MCF 10A (cell line): ENCODE measurements at places on chromosomes 2 and 18.

- peak; percentile 44 for DNase-seq
Observed at GRCh38 chr2:109448946-109449788, 164.6 kb downstream of the SEPTIN10 start.

GRCh38 chr2:153519257-153519875, 40.8 kb upstream of the RPRM start:
- DNase-seq, result peak; percentile 70

DNA sequence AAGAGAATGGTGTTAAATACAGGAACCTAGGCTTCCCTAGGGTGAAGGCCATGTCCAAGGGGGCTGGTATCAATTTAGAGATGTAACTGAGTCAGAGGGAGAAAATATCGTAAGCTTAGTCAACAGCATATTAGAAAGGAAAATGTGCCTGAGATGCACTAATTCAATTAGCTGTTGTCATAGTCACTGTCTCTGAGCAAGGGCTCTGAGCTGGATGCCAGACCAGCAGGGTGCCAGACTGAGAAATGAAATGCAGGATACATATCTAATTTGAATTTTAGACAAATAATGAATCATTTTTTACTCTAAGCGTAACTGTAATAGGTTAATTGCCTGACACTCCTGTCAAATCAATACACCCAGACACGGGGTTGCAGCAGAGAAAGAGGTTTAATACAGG, 11.4 kb upstream of the SLC35F6 start:
- DNase-seq, result no peak

DNA sequence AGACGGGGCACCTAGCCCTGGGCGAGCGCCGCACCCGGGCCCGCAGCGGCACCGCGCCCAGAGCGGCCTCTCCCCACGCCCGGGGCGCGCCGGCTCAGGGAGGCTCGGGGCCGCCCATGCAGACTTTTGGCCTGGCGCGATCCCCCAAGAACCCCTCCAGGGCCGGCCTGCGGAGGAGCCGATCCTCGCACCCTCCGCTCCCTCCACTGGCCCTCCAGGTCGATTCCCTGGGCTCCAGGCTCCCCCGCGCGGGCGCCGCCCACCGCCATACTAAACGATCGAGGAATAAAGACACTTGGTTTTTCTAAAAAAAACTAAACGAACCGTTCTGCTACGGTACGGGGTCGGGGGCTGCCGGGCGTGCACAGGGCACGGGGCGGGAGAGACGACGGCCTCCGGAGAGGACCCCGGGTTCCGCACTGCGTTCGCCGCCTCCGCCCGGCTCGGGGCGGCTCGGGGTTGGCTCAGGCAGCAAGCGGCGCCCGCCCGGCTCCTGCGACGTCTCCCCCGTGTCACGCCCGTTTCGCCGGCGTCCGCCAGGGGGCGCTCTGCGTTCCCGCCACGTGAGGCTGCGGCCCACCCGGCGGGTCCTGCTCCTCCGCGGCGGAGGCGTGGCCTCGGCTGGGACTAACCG, 365 bp upstream of the KHK start:
- DNase-seq, result peak; percentile 92

DNA sequence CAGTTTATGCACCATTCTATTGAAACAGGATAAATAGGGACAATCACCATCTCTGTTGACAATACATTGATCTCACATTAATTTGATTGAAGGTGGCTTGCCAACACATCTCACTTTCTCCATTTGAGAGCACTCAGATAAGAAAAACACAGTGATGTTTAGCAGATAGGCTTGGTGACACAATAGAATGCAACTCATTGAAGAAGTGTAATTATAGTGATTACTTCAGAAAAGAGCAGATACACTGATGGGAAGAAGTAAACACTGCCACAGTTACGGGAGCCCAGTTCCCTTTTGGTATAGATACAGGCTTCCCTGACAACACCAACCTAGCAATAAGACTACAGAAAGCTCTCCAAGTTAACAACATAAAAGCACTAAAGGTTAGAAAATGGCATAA, 89.1 kb downstream of the FIGN start:
- DNase-seq, result no peak

DNA sequence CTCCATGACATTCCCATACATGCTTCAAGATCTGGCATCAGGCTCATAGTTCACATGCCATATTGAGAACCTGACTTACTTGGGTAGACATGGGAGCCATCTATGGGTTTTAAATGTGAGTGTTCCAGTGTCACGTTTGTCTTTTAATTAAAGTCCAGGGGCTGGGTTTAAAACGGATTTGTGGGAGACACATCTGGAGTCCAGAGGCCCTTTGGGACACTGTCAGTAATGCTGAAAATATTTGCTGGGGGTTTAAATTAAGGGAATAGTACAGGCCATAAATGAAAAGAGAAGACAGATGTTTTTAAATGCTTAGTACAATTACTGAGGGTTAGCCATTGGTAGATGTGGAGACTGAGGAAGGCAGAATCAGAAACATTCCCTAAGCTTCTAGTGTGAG, 478.0 kb downstream of the PID1 start:
- no peak for DNase-seq

DNA sequence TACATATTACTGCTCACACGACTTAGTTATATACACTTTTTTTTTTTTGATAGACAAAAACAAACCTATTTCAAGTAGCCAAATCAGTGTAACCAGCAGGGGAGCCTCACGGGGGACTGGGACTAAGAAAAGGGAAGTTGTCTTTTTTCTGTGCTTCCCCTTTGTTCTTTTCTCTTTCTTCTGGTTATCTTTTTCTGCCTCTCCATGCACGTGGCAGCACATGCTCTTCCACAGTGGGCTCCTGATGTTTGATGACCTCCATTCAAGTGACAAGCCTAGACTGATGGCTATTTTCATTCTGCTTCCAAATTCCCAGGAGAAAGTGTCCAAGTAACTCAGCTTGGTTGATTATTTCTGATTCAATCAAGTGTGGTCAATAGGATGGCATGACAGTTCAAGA, 98.2 kb upstream of the STK39 start:
- DNase-seq, result no peak

DNA sequence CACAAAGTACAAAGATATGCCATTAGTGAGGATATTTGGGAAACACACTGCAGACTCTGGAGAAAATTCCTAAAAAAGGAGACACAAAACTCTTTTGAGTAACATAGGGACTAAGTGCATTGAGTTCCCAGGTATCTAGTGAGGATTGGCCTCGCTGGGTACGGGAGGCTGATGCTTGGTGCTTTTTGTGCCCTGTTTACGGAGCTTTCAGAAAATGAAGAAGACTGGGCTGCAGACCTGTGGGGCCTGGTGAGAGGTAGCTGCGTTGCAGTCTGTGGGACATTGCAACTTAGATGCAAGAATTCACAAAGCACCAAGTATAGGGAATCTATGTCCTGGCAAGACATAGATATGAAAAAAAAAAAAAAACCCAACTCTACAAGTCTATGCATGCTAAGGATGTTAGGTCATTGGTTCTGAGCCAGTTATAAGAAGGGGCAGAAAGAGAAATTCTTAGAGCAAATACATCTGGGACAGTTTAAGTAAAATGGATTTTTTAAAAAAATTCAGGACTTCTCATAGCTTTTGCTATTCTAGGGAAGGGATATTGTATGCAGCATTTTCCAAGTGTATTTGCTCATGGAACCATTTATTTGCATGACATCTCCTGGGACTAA, 156.0 kb downstream of the SLC4A3 start:
- peak; percentile 6 for DNase-seq

- DNase-seq, result no peak
Observed at GRCh38 chr18:21115519-21116411, 4.2 kb upstream of the ROCK1 start.

DNA sequence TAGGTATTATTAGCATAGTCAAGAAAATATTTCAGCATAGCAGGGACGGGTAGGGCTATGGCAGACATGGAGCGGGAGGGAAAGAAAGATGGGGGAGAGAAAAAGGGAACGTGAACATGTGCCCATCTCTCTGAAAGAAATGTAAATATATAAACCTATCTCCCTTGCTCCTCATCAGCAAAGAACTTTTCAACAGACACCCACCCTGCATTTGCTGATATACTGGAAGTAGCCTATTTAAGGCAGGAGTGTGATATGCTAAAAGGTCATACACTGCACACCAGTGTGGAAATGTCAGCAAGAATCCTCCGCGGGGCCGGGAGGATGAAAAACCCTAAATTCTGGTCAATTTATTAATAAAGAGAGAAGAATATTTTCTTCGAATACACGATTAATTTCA, 1.7 kb downstream of the MBOAT2 start:
- DNase-seq, result no peak

DNA sequence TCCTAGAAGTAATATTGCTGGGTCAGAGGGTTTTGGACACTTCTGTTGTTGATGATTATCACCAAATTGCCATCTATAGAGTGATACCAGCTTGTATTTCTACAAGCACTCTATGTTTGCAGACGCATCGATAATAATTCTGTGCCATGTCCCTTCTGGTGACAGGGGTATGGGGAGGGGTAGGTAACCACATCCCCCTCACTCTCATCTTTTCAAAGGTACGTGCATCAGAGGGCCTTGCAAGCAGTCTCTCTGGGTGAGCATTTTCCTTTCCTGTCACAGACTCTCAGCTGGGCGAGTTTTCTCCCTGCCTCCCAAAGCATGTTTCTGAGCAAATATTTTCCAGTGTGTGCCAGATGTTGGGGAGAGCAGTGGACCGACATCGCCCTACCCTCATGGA, 98.0 kb downstream of the SMAD7 start:
- no peak for DNase-seq

GRCh38 chr18:57437766-57438671, 2.8 kb downstream of the ONECUT2 start:
- DNase-seq, result no peak

DNA sequence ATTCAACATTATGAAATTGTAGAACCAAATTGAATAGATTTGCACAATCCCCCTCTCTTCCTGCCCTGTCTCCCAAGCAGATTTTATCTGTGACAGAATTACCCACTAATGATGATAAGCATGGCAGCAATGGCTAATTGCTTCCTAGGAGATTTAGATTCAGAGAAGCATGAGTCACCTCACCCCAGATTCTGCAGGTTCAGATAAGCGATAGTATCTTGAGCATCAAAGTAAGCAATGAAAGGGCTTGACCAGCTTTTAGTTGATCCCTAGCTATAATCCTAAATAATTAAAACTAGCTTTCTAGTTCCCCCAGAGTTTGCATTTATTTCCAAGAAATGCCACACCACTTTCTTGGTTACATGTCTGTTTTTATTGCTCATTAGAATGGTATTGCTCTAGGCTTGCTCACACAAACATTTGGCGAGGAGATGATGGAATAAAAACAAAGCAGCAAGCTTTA, 204.3 kb downstream of the GULP1 start:
- DNase-seq, result no peak

DNA sequence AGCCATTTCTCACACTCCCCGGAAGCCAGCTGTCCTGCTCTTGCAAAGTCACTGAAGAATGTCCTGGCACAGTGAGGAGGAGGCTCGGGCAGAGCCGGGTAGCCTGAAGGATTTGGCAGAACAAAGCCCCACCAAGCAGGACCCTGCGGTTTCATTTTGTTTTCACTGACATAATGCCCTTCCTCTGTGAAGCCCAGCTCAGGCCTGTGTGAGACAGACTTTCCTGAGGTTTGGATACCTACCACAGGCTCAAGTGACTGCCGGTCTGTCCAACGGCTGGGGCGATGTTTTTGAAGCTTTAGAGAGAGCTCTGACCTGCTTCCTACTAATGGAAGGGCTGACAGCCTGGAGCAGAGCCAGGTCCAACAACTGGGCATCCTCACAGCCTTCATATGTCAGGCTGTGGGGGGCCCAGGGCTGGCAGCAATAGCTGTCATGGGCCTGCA, 99.8 kb upstream of the FZD7 start:
- DNase-seq, result no peak

DNA sequence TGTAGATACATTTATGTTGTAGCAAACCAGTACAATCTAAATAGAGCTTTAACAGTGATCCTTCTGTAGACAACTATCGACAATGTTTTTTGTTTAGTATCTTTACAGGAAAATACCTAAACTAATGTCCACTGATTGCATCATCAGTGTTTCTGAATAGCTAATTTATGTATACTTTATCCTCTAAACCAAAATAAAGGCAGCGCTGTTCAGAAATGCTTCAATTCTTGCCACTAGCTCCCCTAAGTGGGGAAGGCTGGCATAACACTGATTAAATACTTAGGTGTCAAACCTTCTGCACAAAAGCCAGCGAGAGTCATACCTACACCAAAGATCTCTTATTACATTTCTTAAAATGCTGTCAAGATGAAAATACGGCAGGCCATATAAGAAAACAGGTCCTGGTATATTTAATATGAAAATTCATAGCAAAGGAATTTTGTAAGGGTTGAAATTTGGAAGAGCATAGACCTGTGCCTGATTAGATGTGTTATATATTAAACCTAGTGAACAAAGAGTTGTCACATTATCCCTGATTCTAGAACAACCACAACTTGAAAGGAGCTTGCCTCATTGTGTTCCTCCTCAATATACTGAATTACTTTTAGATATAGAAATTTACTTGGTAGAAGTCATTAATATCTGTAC, 1693.4 kb upstream of the SLC39A10 start:
- DNase-seq, result peak; percentile 71

GRCh38 chr18:58337686-58338085, 291.2 kb downstream of the ALPK2 start:
- DNase-seq, result no peak

- DNase-seq, result peak; percentile 64
Observed at GRCh38 chr2:187055463-187055862, 206.5 kb upstream of the ZSWIM2 start.

DNA sequence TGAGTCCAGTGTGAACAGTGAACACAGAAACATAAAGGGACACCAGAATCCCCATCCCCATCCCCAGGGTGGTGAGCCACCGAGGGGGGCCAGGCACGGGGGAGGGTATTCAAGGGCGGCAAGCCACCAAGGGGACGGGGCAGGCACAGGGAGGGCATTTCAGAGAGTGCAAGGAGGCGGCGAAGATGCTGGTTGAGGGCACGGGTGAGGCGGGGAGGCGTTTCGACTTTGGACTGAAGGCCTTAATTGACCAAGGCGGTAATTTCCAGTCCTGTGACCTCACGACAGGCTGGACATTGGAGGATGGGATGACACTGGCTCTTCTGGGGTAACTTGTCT, 70.4 kb downstream of the ODC1 start:
- DNase-seq, result no peak

- DNase-seq, result no peak
Observed at GRCh38 chr2:1051075-1051474, 100.4 kb downstream of the SNTG2 start.

GRCh38 chr2:14194233-14194632, 438.3 kb upstream of the LRATD1 start:
- DNase-seq, result no peak

- no peak for DNase-seq
Observed at GRCh38 chr2:230575642-230576324, 136.9 kb upstream of the CAB39 start.

GRCh38 chr18:32372381-32373061, 98.2 kb downstream of the GAREM1 start:
- peak; percentile 87 for DNase-seq

- DNase-seq, result no peak
Observed at GRCh38 chr18:23811176-23811575, 121.9 kb downstream of the LAMA3 start.

GRCh38 chr2:144233317-144233716, 286.6 kb downstream of the ZEB2 start:
- no peak for DNase-seq

- no peak for DNase-seq
Observed at GRCh38 chr2:15970701-15971100, 30.4 kb downstream of the MYCN start.

- no peak for DNase-seq
Observed at GRCh38 chr2:72181616-72182015, 34.0 kb upstream of the CYP26B1 start.
